ENCODE measurements at places on chromosomes 5 and 9. TPM values are rescaled to one million over a fixed set of nuclear protein-coding genes. Genes with fewer than 3 reads are reported as not detected.

ECSCR gene
- total RNA-seq = 421 TPM

NR5A1 gene
- not detected for total RNA-seq

IFNB1 gene
- total RNA-seq = not detected

SPINK1 gene
- not detected for total RNA-seq

NR2F1 gene
- 41.5 TPM for total RNA-seq

PCDHB10 gene
- 0.39 TPM for total RNA-seq

TMEM245 gene
- total RNA-seq = 49.2 TPM

TLX3 gene
- total RNA-seq = not detected

CYLC2 gene
- total RNA-seq = not detected

All from dermis microvascular lymphatic vessel endothelial cell (primary cell).